ENCODE measurements at places on chromosomes 12 and 14. TPM values are rescaled to one million over a fixed set of nuclear protein-coding genes. Genes with fewer than 3 reads are reported as not detected.

Gene PTHLH
- 2.6 TPM for total RNA-seq

Gene SLC2A3
- total RNA-seq: 10.4 TPM

Gene MTERF2
- 7.3 TPM for total RNA-seq

Gene CHPT1
- total RNA-seq: 36.5 TPM

Gene CHGA
- total RNA-seq: not detected

Gene SLC10A1
- total RNA-seq: not detected

Measured in mesangial cell (primary cell).